ENCODE measurements at places on chromosomes 5 and 9. TPM values are rescaled to one million over a fixed set of nuclear protein-coding genes. Genes with fewer than 3 reads are reported as not detected.

The ALDOB gene
- total RNA-seq = 36.7 TPM

The FOXD4 gene
- 0.17 TPM for total RNA-seq

The RASGRF2 gene
- 2.1 TPM for total RNA-seq

The IRX2 gene
- 31.4 TPM for total RNA-seq

The ZBTB34 gene
- 19.7 TPM for total RNA-seq

The SLC6A7 gene
- 0.38 TPM for total RNA-seq

The TMC1 gene
- not detected for total RNA-seq

The MELK gene
- 35.8 TPM for total RNA-seq

The CCL21 gene
- total RNA-seq = not detected

The GTF2H2C gene
- total RNA-seq = 40.7 TPM

The FYB1 gene
- 0.33 TPM for total RNA-seq

The CCNO gene
- 1.6 TPM for total RNA-seq

The FOXD4L6 gene
- total RNA-seq = 0.14 TPM

The SPOCK1 gene
- total RNA-seq = 45.1 TPM

The RANBP3L gene
- not detected for total RNA-seq

The RMI1 gene
- 13.0 TPM for total RNA-seq
